ENCODE measurements at places on chromosomes 1 and 21.

- no peak for DNase-seq
Measured at GRCh38 chr1:237041461-237041794, 556 bp upstream of the RYR2 start.

DNA sequence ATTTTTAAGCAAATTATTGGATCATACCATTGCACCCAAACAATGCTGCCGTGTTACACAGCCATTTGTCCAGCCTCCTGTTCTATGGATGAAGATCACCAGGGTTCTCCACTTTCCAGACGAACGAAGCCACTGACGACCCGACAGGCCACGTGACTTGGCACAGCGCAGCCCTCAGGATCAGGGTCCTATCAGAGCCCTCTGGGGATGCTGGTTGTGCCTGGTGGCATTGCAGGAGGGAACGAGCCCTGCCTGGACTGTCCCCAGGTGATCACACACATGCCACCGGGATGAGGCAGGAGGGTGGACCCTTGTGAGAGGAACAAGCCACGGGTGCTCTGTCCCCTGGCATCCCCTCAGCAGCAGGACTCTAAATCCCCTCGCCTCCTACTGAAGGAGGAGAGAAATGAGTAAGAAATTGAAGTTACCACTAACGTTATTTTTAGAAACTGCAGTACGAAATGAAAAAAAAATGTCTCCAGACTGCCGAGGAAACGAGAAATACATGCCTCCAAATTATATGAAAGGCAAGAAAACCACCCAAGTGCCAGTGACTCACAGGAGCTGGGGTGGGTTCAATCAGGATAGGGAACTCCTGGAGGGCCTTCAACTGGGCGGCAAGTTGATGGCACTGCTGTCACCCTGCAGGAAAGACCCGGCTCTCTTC, 58.7 kb upstream of the PDE9A start:
- DNase-seq = no peak

DNA sequence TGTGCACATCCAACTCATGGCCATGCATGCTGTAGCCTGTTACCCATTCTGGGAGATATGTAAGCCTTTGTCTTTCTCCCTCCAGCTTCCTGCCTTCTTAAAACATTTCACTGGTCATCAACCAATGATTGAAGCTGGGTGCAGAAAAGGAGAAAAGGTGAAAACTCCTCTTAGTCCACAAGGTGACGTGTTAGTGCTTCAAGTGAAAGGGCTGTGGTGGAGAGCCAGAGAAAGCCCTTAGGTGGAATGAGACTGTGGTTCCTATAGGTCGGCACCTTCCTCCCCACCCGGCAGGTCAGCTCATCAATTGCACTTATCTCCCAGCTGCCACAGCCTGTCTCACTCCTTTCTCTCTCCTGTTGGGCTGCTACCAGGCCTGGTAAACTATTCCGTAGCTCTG, 30.4 kb downstream of the ERG start:
- no peak for DNase-seq

GRCh38 chr1:230376296-230376695, 49.8 kb downstream of the PGBD5 start:
- no peak for DNase-seq

GRCh38 chr1:207463571-207463970, 9.4 kb downstream of the CR2 start:
- DNase-seq = no peak

DNA sequence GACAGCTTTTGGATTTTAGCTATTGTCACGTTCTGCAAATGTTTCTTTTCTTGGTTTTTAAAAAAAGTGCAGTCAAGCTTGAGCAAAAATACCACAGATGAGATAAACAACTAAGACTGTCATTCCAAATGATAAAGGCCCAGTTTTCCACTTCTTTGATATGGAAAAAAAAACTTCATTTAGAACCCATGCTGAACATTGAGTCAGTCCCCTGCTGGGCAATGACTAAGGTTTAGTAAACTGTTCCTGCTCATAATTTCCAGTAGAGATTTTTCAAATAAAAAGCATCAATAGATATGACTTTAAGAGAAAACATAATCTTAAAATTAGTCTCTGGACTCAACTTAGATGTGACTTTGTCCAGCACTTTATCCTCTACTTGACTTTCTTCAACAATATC, 167.9 kb upstream of the C8B start:
- DNase-seq = no peak

DNA sequence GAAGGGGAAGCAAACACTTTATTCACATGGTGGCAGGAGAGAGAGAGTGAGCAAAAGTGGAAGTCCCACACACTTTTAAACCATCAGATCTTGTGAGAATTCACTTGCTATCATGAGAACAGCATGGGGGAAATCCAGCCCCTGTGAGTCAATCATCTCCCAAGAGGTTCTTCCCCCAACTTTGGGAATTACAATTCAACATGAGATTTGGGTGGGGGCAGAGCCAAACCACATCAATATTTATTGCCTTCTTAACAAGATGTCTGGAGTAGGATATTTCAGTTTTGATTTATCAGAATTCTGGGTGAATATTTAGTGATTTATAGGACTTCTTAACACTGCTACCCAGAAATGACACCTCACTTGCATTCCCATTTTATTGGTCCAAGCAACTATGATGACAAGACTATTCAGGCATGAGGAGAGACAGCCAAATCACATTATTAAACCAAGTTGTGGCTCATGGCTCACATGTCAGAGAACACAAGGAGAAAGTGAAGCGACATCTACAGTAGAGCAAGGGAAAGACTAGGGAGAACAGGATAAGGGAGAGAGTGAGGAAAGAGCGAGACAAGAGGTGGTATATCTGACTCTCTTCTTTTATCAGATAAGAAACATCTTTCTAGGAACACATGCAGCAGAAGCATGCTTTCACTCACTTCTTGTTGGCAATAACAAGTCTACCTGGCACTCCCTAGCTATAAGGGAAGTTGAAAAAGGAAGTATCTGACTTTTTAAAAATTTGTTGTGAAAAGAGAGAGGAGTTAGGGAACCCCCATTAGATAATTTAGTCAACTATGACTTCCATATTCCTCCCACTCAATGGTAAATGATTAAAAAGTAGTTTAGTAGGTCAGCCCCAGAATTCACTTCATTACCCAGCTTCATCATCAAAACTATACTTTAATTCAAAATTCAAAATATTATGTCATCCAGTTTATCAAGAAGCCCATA, 36.6 kb upstream of the PTPRC start:
- no peak for DNase-seq

GRCh38 chr1:35753626-35754260, 16.0 kb downstream of the CLSPN start:
- DNase-seq = no peak

GRCh38 chr1:159879136-159879535, 16.7 kb upstream of the VSIG8 start:
- DNase-seq = no peak

DNA sequence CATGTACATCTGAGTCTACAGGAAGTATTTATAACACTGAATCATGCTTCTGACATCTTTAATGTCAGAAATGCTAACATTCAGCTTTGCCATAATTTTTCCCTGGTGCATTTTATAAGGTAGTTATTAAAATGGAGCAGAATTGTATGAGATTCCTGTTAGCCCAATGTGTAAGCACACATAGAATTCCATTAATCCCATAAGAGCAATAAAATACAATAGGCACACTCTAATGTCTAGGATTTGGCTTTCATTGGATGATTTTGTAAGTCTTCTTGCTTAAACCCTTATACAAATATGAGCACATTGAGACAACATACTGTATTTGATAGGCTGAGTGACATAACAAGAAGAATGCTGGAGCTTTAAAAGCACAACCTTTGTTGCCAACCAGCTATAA, 256.4 kb downstream of the HMCN1 start:
- DNase-seq = no peak

GRCh38 chr1:236143104-236143948, 987 bp downstream of the GPR137B start:
- peak; percentile 41 for DNase-seq

- DNase-seq = peak; percentile 50
Measured at GRCh38 chr1:8202182-8202905, 115.6 kb upstream of the SLC45A1 start.

DNA sequence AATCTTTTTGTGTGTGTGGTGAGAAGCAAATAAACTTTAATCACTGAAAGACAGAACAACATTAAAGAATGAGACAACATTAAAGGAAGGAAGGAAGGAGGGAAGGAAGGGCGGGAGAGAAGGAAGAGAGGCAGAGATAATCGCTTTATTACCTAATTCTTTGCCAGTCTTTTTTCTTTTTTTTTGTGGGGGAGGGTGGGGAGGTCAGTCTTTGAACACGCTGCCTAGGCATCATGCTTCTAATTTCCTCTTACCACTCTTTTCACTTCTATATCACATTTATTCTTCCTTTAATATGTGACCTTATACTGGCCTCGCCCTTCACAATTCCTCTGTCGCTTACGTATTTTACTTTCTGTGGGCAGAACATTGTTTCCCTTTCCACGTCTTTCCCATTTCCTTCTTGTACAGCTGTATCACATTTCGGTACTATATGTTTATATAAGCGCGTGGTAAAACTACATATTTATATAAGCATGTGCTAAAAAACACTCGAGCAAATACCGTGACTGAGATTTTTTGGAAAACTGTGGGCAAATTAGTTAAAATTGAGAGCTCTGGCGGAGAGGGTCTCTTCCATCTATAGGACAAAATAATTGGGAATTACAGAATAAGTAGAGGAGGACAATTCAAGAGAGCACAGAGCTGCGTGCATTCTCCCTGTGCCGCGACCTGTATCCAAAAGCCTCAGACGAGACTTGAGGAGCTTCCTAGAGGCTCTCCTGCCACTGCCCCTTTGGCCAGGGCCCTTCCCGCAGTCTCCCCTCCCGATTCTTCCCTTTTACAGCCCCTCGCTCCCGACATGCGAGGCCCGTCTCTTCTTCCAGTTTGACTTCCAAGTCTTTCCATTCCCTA, 823 bp upstream of the PRKAA2 start:
- DNase-seq = peak; percentile 80

DNA sequence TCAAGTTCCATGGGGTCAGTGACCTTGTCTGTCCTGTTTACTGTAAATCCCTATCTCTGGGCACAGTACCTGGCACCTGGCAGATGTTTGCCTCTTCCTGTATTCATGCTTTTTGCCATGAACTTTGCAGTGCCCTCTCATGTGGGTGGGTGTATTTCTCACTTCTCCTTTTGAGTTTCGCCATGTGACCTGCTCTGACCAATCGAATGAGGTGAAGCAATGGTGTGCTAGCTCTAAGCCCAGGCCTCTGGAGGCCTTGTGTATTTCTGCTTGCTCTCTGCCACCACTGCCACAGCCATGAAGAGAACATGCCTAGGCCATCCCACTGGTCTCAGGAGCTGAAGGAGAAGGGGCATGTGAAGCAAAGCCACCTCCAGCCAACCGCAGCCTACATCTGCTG, 185.5 kb upstream of the ZC3H12A start:
- no peak for DNase-seq
